ENCODE measurements at places on chromosomes 7 and 10. TPM values are rescaled to one million over a fixed set of nuclear protein-coding genes. Genes with fewer than 3 reads are reported as not detected.
A peak's percentile ranks its signal among the peaks of the same experiment; 100 is the strongest.

GRCh38 chr10:78630944-78631838, 437.6 kb upstream of the ZMIZ1 start:
- DNase-seq = no peak

DNA sequence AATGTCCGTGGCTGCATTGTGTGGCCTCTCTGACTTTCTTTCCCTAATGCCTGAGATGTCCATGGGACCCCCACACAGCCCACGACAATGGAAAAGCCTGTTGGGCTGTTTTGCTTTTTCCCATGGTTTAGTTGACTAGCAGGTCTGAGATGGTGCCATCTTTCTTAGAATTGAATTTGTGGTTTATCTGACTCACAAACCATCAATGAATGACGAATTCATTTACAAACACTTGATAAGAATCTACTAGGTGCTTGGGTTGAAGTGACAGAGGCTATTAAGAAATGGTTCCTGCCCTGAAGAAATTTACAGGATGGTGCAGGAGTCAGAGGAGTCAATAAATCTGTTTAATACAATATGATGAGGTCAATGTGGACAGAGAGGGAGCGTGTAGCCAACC, 75.4 kb downstream of the OTUD1 start:
- DNase-seq = no peak

GRCh38 chr7:144548556-144548955, 145.1 kb upstream of the NOBOX start:
- DNase-seq = no peak

DNA sequence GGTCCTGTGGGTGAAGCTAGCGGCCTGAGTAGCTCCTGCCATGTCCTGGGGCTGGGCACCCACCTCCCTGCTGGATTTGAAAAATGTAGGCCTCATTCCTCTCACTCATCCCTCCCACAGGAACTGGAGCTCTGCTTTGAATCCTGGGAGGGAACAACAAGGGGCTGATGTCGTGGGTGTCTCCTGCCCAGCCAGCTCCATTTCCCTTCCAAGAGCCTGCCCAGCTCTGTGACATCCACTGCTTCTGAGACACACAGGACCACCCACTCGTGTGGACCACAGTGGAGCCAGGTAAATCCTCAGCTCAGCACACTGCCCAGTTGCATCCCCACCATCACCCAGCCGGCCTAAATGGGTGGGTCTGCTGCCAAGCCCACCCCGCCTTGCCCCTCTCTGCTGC, 579.2 kb downstream of the GRID1 start:
- no peak for DNase-seq

RNF133 gene
- 1.1 TPM for total RNA-seq

GRCh38 chr10:77049896-77050295, 587.7 kb downstream of the KCNMA1 start:
- DNase-seq = no peak

OR2A1 gene
- not detected for total RNA-seq

GRCh38 chr10:123044391-123044790, 35.6 kb downstream of the ACADSB start:
- DNase-seq = no peak

GRCh38 chr10:68871731-68872342, 29.3 kb upstream of the DDX50 start:
- DNase-seq = no peak

- DNase-seq = no peak
Measured at GRCh38 chr7:107968449-107968848, 34.5 kb downstream of the LAMB1 start.

GRCh38 chr10:103739039-103739764, 116.2 kb downstream of the SH3PXD2A start:
- DNase-seq = peak; percentile 40

MKI67 gene
- 12.0 TPM for total RNA-seq

PDK4 gene
- total RNA-seq = 309 TPM

HOXA5 gene
- total RNA-seq = 89.8 TPM

BLNK gene
- 17.5 TPM for total RNA-seq

DNA sequence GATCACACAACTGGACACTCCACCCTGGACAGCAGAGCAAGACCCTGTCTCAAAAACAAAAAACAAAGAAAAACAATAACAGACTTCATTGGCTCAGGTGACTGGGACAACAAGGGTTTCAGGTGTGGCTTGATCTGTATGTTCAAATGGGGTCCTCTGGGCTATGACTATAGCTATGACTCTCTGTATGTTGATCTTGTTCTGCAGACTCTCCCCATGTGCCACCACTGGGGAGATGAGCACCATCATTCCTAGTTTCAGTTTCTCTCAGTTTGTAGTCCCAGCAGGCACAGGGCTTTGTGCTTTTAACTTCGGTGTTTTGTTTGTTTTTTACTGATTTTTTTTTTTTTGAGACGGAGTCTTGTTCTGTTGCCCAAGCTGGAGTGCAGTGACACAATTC, 53.8 kb downstream of the SUFU start:
- DNase-seq = no peak

ABCB1 gene
- 39.5 TPM for total RNA-seq

- DNase-seq = peak; percentile 8
Measured at GRCh38 chr10:46542567-46543465, 13.6 kb downstream of the GPRIN2 start.

RBP4 gene
- 18.0 TPM for total RNA-seq

- no peak for DNase-seq
Measured at GRCh38 chr7:22725585-22725984, 1.4 kb upstream of the IL6 start.

DNA sequence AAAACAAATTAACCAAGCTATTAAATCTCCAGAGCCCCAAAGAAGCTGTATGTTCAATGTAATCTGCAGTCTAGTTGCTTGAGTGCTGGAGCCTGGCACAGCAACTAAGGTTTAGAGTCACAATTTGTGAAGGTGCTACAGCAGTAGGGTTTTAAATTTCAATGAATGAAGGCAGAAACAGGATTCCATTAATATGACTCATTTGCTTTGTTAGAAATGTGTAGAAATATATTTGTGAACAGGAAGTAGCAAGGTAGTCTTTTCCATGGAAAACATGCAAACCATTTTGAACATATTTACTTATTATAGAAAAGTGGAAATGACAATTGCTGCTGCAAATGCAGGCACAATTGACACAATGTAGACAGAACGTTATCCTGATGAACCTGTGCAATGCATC, 149.0 kb upstream of the STEAP4 start:
- no peak for DNase-seq

CALML3 gene
- not detected for total RNA-seq

- DNase-seq = no peak
Measured at GRCh38 chr7:17144322-17144721, 154.1 kb upstream of the AHR start.

DNA sequence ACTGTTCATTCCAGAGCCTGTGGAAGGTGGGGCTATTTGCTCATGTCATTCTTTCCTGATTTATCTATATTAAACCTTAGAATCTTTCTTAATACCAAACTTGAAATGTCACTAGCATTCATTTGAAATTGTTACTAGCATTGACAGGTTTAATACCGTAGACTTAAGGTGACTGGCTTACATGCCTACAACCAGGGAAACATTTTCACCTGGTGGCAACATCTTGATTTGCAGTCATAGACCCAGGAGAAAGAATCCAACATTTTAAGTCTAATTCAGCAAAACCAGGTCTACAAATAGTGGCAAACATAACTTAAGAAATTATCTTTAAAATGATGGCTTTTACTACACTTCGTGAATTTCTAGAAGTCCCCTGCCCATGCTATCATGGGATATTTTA, 353.7 kb downstream of the HTR7 start:
- DNase-seq = no peak

TMEM176B gene
- total RNA-seq = 249 TPM

CUBN gene
- 1.5 TPM for total RNA-seq

GRCh38 chr10:24483701-24484100, 240.0 kb downstream of the ARHGAP21 start:
- peak; percentile 81 for DNase-seq

SPDYE2 gene
- total RNA-seq = not detected

POLR2J2 gene
- total RNA-seq = 5.3 TPM

DNA sequence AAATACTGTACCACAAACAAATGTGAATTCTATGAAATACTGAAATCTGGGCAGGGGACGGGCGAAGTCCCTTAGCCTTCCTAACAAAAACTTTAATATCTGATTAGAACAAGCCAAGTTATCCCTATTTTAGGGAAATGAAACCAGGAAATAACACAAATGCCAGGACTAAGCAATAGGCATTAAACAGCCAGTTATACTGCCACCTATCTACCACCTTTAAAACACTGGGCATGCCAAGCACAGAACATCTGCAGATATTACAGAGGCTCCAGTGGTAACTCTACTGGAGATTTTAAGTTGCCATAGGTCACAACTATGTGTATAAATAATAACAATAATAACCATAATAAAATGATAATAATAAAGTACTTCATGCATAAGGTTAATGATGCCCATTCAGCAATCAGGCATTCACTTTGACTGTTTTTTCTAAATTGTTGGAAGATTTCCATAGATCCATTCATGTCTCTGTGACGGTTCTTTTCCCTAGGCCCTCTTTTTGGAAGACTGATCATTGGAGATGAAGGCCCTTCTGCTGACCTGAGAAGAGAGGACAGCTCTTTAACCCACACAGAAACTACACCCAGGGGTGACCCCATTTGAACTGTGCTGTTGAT, 195.7 kb downstream of the CACNA2D1 start:
- DNase-seq = no peak

DNAJC12 gene
- 2.2 TPM for total RNA-seq

- DNase-seq = no peak
Measured at GRCh38 chr10:30353851-30354250, 4.8 kb upstream of the MTPAP start.

CRYGN gene
- not detected for total RNA-seq

OGDHL gene
- total RNA-seq = 1.00 TPM

- no peak for DNase-seq
Measured at GRCh38 chr10:31001740-31002139, 29.9 kb downstream of the ZNF438 start.

CRTAC1 gene
- total RNA-seq = 0.41 TPM

DNA sequence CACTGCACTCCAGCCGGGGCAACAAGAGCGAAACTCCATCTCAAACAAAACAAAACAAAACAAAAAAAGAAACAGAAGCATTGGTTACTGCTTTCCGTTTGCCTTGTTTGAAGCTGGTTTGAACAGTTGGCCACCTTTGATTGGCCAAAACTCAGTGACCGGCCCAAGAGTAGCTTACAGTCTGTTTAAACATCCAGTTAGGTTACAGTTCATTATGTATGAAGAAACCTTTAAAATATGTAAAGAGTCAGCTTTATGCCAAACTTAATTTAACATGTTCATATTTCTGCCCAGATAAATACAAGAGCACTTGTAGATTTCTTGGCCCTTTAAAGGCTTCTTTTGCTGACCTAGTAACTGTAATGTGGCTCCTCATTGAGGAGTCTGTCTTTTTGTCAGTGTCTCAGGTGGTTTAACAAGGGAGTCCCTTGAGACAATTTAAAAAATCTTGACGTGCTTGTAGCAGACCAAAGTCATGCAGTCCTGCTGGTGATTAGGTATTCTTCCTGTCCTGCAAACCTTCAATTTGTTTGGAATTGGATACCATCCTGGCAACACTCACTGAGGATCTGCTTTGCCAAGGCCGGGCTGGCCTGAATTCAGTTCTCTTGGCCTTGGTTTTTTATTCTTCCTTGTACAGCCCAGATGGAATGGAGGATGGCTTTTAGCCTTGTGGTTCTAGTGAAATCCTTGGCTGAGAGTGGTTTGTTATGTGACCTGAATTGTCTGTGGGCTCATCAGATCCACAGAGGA, 128.9 kb downstream of the PLXDC2 start:
- DNase-seq = no peak

CAV2 gene
- total RNA-seq = 4.1 TPM

- no peak for DNase-seq
Measured at GRCh38 chr10:113036619-113037018, 86.6 kb downstream of the TCF7L2 start.

GRCh38 chr7:154409703-154410311, 357.6 kb downstream of the DPP6 start:
- DNase-seq = no peak

- DNase-seq = no peak
Measured at GRCh38 chr10:35464825-35465456, 128.6 kb downstream of the CCNY start.

GRCh38 chr7:20494566-20494965, 120.9 kb upstream of the ABCB5 start:
- DNase-seq = no peak

DNA sequence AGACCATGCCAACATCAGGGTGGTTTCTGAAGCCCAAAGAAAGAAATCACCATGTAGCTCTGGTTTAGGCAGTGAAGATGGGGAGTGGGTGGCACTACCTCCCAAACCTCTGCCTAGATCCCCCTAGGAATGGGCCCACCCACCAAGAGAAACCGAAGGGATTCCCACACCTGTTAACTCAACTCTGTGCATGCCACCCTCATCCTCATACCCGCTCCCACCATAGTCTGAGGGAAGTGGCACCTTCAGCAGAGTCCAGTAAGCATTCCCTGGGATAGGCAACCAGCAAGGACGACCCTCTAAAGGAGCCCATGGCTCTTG, 1.7 kb upstream of the PLXNA4 start:
- DNase-seq = no peak

DNA sequence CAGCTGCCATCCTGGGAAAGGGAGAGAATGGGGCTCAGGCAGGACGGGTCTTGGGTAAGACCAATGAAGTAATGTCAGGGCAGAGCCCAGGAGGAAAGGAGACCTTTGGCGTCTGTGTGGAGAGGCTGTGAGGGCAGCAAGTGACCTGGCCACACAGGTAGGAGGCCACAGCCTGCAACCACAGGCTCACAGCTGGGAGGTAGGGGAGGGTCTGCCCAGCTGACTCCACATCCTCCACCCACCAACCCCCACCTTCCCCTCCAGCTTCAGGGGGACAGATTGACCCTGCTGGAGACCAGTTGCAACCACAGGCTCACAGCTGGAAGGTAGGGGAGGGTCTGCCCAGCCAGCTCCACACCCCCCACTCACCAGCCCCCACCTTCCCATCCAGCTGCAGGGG, 262.2 kb upstream of the TCERG1L start:
- no peak for DNase-seq

DNA sequence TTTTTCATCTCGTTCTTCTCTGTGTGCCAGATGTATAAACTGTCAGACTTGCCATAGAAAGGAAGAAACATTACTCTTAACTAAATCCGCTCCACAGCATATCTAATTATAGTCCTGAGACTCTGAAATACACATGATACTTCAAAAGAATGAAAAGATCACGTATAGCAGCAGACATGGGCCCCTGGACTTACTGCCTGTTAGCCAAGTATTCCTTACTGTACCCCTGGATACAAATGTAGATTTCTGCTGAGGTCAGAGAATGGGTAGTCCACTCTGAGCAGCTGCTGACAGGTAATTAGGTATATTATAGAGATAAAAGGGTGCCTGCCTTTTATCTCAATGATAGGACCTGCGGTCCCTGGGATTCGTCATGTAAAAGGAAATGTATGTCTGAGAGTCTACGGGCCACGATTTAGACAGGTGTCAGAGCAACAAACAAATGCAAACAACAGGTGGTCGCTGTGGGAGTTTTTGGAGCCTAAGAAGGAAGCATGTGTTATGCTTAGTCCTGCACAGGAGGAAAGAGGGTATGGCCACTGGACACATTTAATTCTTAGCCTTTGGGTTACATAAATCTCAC, 69.4 kb downstream of the VOPP1 start:
- DNase-seq = no peak
